K562 (cell line): ENCODE measurements at places on chromosomes 7 and 10. TPM values are rescaled to one million over a fixed set of nuclear protein-coding genes. Genes with fewer than 3 reads are reported as not detected.

The SH2B2 gene
- 0.34 and 0.89 TPM in 2 replicates for total RNA-seq

The ECHS1 gene
- total RNA-seq: 85.3 and 89.5 TPM in 2 replicates

DNA sequence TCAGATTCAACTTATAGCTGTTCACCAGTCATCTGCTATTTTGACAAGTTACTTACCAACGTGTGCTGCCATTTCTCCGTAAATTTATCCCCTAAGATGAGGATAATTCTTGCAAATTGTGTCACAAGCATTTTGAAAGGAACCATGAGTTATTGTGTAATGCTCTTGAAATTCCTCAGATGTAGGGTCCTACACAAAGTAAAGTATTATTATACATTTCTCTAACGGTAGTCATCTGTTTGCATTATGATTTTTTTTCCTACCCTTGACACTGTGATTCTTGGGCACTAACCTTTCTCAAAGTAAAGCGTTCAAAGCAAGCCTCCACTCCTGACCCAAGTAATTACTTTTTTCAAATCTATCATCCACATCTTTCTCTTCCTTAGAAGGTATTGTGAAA lies 8.1 kb downstream of the HERC4 start:
- no peak for DNase-seq

DNA sequence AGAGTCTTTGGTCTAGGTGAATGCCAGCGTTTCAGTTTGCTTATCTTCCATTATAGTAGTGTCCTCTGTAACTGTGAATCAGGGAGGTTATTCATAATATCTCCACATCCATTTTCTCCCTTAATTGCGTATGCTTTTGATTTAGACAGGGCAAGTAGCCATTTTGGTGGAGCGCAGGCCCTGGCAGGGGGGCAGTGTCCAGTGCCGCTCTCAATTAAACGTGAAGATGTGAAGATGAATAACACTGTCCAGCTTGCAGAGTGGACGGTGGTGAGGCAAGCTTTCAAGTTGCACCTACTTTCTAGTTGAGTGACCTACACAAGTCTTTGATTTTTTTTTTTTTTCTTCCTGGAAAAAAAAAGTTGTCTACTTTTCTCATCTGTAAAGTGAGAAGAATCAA lies 4.5 kb downstream of the TSPAN14 start:
- no peak for DNase-seq

- DNase-seq: no peak
These were observed 181.3 kb downstream of the SNX10 start for GRCh38 chr7:26472971-26473370.
